Bone marrow (tissue), 2 donors: ENCODE measurements at places on chromosomes 5 and 9.

DNA sequence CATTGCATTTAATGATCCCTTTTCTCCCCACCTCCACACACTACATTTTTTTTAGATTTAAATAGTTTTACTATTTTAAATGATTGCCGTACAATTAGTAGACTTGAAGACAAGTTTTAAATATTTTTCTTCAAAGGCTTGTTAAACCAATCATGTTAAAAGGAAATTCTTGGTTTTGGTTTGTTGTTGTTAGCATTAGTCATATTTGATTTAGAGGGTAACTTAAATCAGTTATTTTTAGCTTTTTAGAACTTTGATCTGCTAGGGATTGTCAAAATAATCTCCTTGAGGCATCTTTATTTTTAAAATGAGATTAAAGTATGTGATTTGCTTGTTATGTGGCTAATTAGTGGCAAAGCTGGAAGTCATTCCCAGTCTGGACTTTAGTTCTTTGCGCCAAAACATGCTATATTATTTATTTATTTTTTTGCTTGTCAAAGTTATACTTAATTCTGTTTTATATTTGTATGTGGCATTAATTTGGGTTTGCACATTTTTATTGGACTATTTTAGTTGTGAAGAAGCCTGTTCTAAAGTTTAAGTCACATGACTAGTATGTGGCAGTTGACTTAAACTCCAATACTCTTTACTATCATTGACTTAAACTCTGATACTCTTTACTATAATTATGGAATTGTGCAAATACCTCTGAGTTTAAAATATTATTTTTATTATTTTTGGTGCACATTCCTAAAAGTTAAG, 14.7 kb downstream of the ITGA1 start:
- no peak for DNase-seq

DNA sequence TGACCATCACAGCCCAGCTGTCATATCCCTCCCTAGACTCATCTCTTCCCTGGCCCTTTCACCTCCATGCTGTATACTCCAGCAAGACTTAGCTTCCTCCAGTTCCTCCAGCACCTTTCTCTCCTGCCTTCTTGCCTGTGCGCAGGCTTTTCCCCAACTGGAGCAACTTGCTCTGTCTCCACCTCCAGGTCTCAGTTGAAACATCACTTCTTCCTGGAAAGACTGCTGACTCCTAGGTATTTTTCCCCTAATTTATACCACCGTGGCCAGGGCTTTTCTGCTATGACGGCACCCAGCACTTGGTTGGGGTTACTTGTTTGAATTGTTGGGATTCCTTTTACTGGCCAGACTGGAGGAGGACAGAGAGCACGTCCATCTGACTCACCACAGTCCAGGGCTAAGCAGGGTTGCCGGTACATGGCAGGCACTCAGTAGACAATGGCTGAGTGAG, 67.5 kb downstream of the KCNIP1 start:
- no peak for DNase-seq

DNA sequence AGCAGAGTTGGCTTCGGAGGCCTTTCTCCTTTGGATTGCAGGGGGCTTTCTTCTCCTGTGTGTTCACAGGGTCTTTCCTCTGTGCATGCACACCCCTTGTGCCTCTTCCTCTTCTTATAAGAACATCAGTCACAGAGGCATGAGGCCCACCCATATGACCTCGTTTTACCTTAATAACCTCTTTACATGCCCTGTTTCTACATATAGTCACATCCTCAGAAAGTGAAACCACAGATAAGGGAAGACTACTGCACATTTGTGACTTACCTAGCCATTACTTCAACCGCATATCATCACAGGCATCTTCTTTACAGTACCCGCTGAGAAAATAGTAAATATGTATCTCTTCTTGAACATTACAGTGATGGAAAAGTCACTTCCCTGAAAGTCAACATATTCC, 204.9 kb upstream of the TARS1 start:
- no peak for DNase-seq

- DNase-seq, result no peak
Observed at GRCh38 chr5:152466085-152466745, 61.1 kb upstream of the NMUR2 start.

- DNase-seq, result no peak
Observed at GRCh38 chr9:124478354-124478753, 28.1 kb downstream of the ADGRD2 start.

- DNase-seq, result no peak
Observed at GRCh38 chr5:78116167-78116566, 178.3 kb downstream of the AP3B1 start.

- no peak for DNase-seq
Observed at GRCh38 chr9:124045076-124045829, 33.7 kb downstream of the LHX2 start.

DNA sequence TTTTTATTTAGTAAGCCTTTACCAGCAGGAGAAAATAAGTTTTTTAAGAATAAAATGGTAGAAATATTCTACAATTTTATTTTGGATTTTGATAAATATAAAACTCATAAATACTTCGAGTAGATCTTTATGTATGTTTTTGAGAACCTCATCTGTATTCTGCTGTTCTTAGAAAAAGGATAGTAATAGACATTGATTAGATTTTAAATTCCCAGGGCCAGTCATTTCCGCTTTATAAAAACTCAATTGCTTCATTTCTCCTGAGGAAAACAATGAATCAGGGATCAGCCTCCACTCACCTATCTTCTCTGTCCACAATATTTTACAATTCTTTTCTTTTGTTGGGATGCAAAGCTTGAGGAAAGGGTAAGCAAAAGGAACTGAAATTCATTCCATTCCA, 1983.5 kb upstream of the C9orf72 start:
- no peak for DNase-seq

- no peak for DNase-seq
Observed at GRCh38 chr5:34687269-34688011, 31.3 kb downstream of the RAI14 start.

- no peak for DNase-seq
Observed at GRCh38 chr9:24095246-24095645, 269.2 kb upstream of the ELAVL2 start.

DNA sequence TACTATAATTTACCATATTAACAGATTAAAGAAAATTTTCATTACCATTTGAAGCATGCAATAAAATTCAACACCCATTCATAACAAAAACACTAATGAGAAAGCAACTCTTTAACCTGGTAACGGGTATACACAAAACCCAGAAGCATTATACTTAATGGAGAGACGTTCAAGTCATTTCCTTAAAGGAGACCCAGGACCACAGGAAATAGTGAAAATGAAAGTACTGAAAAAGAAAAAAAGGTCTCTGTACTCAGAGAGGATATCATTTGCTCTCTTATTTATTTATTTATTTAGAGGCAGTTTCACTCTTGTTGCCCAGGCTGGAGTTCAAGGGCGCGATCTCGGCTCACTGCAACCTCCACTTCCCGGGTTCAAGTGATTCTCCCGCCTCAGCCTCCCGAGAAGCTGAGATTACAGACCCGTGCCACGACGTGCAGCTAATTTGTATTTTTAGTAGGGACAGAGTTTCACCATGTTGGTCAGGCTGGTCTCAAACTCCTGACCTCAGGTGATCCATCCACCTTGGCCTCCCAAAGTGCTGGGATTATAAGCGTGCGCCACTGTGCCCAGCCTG, 61.6 kb downstream of the SETX start:
- DNase-seq, result peak; percentile 56

DNA sequence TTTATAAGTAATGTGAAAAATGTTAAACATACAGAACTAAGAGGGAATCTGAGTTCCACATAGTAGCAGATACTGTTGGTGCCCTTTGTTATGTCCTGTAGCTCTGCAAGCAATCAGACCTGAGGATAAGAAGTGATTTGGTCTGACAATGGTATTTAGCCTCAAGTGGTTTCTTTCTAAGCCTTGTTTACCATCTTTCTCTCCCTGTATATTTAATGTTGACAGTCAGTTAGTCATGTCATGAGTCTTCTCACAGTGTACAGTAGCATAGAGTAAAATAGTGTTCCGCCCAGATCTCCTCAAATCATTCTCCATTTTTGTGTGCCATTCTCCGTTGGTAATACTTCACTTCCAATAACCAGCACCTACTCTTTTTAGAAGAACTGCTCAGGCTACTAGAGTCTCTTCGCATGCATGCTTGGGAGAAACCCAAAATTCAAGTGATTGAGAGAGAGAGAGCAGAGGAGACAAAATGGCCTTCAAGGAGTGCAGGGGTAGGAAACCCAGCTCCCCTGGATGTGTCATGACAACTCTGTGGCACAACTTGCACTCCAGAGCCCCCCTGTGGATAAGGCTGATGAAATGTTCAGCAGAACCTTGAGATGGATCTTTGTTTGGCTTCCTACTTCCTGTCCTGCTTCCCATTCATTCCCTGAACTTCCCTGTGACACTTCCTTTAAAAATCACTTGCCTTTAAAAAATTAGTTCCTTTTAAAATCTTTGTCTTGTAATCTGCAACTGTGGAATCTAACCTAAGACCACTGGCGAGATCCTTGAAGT, 129.2 kb upstream of the FST start:
- DNase-seq, result no peak

- DNase-seq, result no peak
Observed at GRCh38 chr9:16461137-16461840, 409.2 kb downstream of the BNC2 start.

DNA sequence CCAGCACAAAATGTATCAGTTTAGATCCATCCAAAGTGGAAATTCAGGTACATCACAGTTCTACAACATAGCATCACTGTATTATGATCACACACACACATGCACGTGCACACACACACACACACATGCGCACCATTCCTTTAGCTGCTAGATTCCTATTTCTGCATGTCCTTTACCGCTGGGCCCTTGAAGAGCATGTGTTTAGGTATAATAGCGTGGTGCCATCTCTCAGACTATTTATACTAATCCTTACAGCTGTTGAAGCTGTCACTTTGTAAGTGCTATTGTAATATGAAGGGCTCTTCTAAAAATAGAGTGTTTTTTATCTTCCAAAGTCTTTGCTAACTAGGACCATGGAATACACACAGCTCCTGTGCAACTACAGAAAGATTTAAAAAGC, 308.8 kb upstream of the TRPC7 start:
- no peak for DNase-seq

DNA sequence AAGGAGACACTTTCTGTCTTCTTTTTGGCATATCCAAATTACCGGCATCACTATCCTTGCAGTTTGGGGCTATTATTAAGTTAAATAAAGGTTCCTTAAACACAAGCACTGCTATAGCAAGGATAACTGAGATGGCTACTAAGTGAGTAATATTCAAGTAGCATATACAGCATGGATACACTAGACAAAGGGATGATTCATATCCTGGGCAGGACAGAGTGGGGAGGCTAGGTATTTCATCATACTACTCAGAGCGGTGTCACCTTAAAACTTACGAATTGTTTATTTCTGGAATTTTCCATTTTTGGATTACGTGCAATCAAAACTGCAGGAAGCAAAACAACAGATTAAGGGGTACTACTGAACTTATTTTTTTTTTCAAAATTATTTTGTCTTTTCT, 54.1 kb downstream of the FER start:
- DNase-seq, result no peak

DNA sequence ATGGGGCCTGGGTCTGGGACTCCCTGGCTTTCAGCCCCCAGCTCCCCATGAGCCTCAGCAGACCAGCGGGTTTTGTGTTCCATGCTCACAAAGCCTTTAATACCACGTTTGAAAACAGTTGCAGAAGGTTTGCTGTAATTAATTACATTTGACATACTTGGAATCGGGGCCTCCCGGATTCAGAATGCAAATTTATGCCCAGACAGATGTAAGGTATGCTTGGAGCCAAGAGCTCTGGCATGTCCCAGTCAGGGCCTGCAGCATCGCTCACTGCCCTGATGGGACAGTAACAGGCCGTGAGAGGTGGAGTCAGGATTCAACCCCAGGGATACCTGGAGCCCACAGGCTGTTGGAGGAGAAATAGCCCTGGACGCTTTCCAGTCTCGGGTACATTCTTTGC, 12.2 kb downstream of the ZNF618 start:
- DNase-seq, result no peak

- no peak for DNase-seq
Observed at GRCh38 chr5:169811680-169812079, 168.6 kb downstream of the INSYN2B start.

DNA sequence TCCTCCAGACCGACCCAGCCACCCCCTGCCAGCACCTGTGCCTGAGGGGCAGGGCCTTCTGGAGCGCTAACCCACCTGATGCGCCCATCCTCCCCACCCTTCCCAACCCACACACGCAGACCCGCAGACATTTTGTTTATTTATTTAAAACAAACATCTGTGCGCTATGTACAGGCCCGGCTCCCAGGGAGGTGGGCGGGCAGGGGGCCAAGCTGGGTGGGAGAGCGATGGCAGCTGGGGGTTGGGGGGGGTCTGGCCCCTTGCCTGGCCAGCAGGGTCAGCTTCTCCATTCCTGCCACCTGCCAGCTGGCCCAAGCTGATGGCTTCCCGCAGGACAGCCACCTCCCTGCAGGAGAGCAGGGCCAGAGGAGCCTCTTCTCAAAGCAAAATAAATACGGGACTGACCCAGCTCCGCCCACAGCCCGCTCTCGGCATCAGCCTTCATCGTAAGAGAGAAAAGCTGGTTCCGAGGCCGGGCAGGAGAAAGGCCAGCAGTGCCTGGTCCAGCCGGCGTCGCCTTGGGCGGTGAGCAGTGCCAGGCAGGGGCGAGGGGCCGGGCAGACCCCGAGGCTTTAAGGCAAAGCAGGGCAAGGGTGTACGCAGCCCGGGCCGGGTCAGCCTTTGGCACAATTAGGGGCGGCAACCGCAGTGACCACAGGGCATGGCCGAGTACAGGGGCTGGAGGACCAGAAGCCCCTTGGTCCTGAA, 10.9 kb upstream of the CLIC3 start:
- no peak for DNase-seq

GRCh38 chr5:99004960-99005359, 76.2 kb upstream of the CHD1 start:
- DNase-seq, result no peak

DNA sequence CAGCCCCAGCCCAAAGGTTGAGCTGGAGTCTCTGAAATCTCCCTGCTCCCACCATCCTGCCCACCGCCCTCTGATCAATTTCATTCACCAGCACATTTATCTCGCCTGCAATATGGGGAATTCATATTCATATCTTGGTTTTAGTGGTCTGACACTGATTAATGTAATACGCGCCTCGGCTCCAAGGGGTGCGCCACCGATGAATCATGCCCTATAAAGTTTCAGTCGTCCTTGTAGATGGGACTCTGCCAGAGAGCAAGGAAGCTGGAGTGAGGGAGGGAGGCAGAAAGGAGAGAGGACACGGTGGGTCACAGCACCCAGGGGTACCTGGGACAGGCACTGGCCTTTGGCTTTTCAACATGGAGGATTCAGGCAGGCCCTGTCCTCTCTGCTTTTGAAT, 8.9 kb downstream of the IRX1 start:
- no peak for DNase-seq

DNA sequence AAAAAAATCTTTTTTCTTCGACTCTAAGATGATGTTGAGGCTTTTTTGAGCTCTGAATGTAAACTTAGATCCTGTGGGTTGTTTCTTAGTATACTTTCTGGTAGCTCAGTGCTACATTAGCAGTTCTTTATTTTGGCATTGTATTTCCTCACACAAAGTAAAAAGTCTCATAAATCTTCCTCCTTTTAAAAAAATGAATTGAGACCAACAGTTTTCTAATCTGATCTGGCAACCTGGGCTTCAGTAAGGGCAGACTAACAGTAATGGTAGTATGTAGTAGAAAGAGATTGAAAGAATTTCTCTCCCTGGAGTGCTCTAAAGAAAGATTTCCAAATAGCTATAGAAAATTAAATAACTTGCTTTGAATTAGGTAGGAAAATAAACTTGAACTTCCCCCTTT, 31.4 kb downstream of the ZCCHC7 start:
- no peak for DNase-seq
